GM12892 (cell line): ENCODE measurements at places on chromosomes 2 and 18.

DNA sequence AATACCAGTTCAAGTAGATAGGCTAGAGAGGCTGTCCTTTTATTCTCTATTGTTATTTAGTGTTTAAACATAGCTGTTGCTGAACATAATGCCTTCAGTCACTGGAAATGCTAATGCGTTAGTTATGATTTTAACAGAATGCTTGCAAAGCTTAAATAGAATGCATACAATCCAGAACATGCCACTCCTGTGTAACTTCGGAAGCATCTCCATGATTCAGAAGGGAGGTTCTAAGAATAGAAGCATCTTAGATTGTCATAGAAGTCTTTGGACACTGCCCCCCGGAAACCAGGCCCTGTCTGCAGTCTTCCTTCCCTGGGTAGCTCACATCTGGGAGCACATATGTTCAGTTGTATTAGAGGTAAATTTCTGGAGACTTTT is 73.2 kb downstream of the ZNF532 start:
- DNase-seq = no peak

DNA sequence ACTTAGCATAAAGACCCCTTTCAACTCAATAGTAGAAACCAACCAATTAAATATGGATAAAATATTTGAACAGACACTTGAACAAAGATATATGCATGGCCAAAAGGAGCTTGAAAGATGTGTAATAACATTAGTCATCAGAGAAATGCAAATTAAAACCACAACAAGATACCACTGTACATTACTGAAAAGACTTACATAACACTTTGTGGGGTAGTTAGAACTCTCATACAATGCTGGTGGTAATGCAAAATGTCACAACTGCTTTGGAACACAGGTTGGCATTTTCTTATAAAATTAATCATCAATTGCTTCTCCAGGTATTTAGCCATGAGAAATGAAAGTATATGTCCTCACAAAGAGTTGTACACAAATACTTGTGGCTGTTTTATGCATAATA is 60.7 kb downstream of the TTC27 start:
- DNase-seq = no peak

- no peak for DNase-seq
Measured at GRCh38 chr18:2978208-2978607, 34.7 kb downstream of the LPIN2 start.

GRCh38 chr18:79926715-79927606 is 24.5 kb downstream of the SLC66A2 start:
- DNase-seq = no peak

DNA sequence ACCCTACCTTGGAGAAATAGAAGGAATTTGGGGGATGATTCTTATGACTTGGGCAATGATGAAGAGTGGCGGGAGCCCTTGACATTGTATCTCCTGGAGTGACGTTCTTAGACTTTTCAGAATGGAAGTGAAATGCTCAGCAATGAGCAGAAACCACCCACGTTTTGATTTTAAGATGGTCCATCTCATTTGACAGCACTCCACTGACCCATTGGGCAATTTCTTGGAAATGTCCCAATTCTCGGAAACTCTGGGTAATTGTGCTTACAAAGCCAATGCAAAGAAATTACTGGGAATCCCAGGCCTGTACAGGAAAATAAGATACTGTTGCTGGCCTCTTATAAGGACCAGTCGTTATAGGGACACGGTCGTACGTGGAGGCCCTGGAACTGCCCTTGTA is 170.0 kb upstream of the COPS8 start:
- no peak for DNase-seq

DNA sequence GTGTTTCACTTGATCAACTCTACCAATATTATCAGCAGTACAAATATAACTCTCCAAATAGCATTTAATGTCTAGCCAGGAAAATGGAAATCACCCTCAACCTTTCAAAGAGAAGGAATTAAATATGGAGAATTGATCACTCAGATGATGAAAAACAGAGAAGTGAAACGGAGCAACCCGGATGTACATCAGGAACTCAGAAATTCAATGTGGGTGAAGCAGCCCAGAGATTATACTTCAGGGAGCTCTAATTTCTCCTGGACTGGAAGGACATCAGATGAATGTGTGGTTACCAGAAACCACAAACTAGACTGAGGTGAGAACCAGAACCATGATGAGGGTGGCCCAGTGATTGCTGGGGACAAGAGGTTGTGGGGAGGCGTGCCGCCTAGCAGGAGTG is 35.5 kb upstream of the COBLL1 start:
- no peak for DNase-seq

DNA sequence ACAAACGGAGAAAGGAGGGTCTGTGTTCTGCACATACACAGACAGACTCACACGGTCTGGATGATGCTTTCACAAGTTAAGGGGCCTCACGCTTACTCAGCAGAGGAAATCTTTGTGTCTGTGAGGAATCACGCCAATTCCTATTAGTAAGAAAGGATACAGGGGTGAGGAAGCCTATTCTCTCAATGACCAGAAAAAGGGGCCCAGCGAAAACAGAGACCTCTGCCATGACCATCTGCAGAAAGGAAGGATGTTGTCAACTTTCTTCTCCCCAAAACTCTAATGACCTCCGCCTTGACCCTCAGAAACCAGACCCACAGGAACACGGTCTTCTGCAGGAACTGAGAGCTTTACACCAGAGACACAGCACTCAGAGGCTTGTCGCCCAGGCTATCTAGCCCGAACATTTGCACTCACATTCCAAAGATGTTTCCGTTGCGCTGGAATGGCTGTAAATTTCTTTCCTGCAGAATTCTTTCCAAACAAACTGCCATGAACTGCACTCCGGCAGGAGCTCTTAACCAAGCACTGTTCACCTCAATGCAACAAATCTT is 186.3 kb downstream of the TCF4 start:
- DNase-seq = no peak

DNA sequence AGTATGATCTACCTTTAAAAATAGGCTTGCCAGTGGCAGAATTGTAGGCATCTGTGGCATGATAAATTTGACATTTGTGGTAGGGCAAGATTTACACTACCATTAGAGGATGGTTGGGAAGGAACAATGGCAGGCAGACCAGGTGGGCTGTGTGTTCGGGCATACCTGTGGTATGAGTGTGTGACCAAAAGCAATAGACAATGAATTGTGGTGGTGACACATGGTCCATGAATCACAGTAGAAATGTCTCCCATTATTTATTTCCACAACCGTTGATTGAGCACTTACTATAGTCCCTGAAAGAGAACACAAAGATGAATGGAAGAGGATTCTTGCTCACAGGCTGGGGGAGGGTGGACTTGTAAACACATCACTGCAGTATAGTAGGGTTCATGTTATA is 29.9 kb upstream of the RUFY4 start:
- no peak for DNase-seq

DNA sequence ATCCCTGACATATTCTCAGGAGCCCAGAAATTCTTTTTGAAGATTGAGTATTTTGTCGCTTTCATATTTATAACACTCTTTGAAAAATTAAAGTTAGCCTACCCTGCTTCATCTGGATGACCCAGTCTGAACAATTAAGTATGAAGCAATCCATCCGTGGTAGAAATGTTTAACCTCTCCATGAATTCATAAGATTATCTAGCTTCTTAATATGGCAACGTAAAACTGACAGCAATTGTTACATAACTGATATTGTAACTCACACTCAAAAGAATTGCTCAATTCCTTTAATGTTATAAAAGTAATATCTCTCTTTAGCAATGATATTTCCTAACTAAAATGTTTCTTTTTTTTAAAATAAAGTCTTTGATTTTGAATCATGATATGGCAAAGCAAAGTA is 7.2 kb upstream of the ABCA12 start:
- DNase-seq = no peak

GRCh38 chr2:179646173-179646769 is 215.1 kb downstream of the ZNF385B start:
- DNase-seq = no peak

DNA sequence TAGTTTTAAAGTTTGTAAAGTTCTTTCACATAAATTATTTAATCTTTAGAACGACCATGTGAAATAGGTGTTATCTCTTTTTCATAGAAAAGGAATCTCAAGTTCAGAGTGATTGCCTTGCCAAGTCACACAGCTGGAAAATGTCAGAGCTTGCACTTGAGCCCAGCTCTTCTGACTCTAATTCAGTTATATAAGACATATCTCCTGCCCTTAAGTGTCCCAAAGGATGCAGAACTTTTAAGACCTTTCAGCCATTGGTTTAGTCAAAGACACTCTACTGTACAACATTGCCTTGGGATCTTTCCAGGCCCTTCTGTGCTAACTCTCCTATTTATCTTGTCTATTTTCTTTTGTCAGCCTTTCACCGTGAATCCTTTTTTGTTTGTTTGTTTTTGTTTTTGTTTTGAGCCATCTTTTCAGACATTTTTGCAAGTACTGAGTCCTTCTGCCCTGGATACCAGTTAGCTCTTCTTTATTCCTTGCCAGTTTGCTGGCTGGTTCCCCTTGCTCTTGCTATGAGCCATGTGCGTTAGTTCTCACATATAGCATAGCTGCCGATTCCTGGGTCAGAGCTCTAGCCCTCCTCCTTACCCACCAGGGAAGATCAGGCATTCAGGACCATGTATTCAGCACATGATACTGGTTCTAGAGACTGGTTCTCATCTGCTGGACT is 160.0 kb upstream of the MYO3B start:
- DNase-seq = no peak

DNA sequence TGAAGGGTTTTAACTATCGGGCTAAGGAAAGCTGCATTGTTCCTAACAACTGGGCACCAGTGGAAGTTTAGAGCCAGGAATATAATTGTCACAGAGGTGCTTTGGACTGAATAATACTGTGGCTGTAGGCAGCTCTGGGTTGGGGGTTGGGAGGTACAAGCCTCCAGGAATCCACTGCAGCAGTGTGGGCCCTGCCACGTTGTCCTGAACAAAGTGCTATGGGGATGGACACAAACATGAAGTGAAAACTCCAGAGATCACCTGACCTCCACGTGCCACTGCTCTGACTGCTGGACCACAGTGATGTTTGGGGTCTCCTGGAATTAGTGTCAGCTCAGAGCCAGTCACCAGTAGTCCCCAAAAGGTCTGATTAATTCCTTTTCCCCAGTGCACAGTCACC is 110.9 kb downstream of the BCL2 start:
- no peak for DNase-seq

- DNase-seq = no peak
Measured at GRCh38 chr2:57878171-57878865, 168.3 kb upstream of the VRK2 start.

DNA sequence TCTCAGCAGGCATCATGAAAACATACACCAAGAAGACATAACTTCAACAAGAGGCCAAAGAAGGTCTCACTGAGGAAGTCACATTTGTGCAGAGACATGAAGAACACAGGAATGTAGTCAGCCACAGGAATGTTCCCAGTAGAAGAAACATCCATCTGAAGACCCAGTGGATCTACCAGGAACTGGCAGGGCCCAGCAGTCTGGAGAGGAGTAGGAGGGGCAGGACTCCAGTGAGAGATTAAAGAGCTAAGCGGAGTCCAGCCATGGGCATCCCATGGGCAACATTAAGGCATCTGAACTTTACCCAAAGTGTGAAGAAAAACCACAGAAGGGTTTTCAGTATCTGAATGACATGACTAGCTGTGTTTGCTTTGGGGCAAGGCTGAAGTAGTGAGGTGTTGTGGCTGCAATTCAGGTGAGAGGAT is 103.1 kb downstream of the UPP2 start:
- no peak for DNase-seq

DNA sequence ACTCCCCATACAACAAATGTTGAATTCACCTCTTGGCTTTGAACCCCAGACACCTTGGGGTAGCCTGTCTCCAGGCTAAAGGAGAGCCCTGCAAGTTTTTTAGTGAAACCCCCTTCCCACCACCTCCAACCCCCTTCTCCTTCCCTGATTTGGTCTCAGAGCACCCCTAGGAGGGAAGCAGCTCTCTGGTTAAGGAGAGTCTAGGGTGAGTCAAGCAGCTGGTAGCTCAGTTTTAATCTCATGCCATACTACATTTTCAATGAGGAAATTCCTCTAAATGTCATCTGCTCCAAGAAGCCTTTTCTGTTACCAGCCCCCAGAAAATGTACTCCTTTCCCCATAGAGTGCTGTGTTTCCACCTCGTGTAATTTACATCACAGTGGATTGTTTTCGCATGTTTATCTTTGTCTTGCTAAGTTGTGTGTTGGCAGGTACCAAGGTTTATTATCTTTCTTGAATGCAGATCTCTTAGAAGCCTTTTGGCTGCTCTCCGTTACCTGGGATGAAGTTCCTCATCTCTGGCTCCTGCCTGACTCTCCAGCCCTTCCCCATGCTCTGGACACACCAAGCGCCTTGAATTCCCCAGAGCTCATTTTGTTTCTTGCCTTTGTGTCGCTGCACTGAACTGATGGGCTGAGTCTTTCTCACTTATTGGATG is 82.2 kb downstream of the ASAP2 start:
- DNase-seq = no peak

DNA sequence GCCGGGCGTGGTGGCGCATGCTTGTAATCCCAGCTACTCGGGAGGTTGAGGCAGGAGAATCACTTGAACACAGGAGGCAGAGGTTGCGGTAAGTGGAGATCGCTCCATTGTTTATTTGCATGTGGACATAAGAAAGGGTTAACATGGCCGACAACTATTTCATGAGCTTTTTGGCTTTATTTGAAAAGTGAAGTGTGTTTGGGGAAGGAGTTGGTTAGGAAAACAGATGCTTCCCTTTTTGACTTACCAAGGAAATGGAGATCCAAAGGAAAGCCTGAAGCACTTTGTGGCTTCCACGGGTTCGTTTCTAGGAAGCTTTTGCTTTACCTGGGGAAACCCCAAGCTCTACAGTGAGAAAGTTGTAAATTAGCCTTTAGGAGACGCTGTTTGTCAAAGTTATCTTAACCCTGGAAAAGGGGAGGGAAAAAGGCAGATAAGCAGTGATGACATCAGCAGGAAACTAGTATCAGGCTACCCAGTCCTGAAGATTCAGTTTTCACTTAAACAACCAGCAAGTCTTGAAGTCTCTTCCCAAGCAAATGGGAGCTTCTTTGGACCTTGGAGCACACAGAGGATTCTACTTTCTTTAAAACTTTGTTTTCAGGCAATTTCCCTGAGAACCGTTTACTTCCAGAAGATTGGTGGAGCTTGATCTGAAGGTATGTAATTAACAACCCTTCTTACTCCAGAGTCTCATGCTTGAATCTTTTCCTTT is at the start of gene CASP10:
Gene CASP10 (plus strand): TSS at position 492 of the 715 bp plus-strand sequence. CDS start 2,637 bp downstream, outside the sequence.
- DNase-seq = no peak

DNA sequence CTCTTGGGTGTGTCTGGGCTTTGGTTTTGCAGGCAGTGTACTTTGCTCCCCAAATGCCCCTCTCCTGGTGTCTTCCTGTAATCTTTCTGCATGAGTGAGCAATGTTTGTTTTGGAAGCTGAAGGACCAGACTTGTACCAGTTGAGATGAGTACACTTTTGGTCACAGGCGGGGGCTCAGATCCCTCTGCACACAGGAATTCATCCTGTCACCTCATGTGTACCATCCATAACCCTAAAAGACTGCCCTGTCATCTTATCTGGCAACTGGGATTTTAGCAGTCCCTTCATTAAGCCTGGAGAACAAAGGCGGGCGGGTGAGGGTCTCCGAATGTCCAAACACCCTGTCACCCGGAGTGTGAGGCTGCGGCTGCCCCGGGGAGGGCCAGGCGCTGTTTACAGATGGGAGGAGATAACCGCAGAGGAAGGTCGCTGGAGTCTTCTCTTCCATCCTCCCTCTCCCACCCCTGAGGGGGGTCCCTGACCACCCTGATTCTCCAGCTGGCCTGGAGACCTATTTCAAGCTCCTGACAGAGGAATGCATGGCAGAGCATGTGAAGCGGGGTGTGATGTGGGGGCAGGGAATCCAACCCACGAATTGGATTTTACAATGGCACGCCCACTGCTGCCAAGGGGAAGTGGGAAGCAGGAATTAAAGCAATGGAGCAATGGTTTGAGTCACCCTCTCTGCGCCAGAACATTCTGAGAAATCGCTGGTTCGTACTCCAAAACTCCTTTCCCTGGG is 158.2 kb upstream of the MYCN start:
- no peak for DNase-seq
